Activated naive CD4-positive, alpha-beta T cell (primary cell): ENCODE measurements at places on chromosomes 12 and 14.
A peak's percentile ranks its signal among the peaks of the same experiment; 100 is the strongest.

DNA sequence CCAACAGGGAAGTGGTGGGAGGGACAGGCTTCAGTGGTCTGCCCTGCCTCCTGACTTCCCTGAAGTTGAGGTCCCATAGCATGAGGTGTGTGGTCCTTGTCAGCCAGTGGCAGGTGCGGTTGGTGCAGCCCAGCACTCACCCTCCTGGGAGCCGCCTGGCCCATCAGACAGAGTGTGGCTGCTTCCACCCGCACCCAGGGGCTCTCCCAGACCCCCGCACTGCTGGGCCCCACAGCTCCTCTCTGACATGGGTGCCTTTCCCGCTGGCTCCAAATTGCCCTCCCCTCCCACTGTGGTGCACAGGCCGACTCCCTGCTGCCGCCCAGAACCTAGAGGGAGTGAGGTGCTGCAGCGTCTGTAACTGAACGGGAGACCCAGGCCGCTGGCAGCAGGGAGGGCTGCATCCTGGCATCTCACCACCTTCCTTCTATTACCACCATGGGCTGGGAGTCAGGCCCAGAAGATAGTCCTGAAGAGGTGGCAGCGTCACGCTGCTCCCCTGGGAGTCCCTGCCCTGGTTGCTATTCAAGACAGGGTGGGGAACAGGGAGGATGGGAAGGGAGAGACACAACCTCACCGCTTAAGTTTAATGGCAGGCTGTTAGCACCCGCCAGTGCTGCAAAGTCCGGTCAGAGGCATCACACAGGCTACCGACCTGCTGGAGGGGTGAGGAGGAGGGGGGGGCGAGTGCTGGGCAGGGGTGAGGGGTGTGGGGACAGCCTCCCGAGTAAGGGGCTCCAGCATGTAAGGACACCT, 180.6 kb upstream of the PRMT8 start:
- DNase-seq = no peak

DNA sequence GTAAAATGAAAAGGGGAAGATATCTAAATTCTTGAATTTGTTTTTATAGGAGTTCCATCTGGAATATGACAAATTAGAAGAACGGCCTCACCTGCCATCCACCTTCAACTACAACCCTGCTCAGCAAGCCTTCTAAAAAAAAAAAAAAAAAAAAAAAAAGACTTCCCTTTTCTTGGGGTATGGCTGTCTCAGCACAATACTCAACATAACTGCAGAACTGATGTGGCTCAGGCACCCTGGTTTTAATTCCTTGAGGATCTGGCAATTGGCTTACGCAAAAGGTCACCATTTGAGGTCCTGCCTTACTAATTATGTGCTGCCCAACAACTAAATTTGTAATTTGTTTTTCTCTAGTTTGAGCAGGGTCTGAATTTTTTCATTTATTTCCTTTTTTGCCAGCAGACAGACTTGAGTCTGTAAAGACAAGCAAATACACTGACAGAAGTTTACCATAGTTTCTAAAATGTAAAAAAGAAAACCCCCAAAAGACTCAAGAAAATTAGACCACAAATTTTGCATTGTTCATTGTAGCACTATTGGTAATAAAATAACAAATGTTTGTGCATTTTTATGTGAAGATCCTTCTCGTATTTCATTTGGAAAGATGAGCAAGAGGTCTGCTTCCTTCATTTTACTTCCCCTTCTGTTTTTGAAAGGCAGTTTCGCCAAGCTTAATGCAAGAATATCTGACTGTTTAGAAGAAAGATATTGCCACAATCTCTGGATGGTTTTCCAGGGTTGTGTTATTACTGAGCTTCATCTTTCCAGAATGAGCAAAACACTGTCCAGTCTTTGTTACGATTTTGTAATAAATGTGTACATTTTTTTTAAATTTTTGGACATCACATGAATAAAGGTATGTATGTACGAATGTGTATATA, 12.1 kb upstream of the KCNMB4 start:
- DNase-seq = no peak

- DNase-seq = no peak
Observed at GRCh38 chr12:27906127-27906500, 66.4 kb downstream of the PTHLH start.

GRCh38 chr12:7282844-7283243, 21.0 kb upstream of the ACSM4 start:
- DNase-seq = no peak

DNA sequence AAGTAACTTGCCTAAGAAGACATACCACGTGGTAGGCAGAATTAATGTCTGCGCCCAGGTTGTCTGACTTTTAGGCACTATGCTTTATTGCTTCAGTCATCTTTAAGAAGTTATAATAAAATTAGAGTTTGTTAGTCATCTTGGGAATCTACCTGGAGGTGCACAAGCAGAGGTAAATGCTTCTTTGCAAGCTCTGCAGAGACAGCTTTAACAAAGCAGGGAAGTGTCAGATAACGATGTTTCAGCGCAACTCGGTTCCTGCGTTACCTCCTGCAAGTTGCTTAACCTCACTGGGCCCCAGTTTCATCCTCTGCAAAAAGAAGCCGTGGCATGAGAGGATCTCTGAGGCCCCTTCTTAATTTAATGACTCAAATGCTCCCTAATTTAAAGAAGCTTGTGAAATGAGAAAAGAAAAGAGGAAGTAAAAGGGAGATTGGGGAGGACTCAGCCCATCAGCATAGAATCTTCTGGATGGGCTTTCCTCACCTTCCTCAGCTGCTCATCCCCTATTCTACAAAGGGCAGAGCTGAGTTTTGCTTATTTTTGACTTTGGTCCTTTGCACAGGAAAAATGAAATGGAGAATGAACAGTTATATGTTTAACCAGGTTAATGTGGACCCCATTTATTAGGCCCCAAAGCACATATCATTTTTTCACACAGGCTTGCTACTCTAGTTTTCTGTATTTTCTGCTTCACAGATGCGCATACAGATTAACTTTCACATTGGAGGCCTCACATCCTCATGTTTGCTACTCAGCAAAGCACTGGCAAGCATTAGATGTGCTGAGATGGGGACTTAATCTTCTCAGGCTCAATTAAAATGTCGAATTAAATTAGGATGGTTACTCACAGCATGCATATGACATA, 5.1 kb downstream of the ARHGDIB start:
- no peak for DNase-seq

DNA sequence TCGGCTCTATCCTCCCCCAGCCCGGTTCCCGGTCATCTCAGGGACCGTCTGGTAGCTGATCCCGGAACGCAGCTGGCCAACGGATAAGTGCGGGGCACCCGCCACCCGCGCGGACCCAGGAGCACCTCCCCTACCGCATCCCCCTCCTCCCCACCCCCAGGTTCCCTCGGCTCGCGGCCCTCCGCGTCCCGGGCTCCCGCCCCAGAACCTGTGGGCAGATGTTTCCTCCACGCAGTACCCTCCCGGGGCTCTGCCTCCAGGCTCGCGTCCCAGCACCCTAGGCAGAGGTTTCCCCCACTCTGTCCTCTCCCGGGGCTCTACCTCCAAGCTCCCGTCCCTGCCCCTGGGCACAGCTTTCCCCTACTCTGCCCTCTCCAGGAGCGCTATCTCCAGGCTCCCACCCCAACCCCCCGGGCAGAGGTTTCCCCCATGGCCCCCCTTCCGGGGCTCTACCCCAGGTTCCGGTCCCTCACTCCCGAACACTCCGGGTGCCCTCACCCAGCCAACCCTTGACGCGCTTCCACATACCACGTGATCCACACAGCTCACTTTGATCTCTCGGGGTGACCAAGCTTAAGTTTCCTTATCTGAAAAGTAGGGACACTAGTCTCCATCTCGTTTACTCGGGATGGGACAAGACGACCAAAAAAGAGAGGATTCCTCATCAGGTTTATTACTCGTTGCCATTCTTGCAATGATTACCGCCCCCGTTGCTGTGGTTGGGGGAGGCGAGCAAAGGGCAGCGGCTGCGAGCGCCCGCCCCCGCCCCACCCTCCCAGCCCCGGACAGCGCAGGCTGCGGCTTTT, at the start of gene CCDC38:
Gene CCDC38, minus strand, starts transcription at position 91 of the 806 bp plus-strand sequence. CDS start 6,105 bp downstream, outside the sequence.
- DNase-seq = peak; percentile 68

DNA sequence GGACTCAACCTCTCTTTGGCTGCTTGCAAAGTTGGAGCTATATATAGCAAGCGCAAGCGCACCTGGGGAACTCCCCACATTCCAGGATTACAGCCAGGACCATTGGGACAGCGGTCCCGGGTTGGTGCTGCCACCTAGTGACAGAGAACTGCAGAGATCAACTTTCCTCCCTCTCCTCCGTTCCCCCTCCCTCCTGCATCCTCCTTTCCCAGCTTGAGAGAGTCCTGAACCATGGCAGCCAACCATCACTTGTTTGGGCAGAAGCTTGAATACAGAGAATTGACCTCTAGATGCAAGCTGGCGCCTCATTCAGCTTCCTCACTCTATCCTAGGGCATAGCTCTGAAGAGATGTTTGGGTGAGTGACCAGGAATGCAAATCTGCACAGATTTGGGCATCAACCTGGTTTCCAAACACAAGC, 17.4 kb upstream of the FLVCR2 start:
- DNase-seq = peak; percentile 15

DNA sequence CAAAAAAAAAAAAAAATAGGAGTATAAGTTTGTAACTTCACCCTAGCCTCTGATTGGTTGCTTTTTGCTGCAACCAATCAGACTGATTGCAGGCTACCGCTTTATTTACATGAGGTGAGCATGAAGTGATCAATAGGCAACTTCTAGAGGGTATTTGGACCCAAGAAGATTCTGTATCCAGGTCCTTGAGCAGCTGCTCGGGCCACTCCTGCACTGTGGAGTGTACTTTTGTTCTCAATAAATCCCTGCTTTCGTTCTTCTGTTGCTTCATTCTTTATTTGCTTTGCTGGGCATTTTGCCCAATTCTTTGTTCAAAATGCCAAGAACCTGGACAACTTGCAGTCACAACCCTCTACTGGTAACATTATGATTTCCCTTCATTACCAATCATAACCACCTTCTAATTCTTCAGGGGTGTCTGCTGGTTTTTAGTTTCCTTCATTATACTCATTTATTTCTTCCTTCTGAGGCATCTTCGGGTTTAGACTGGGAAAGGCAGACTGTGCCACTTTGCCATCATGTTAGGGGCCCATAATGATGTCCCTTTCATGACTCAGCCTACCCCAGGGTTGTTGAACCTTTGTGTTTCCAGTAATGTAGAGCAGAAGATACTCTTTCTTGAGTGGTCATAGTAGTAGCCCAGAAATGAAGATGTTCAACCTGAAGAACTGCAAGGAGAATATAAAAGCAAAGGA, 43.4 kb upstream of the LIMA1 start:
- DNase-seq = no peak

DNA sequence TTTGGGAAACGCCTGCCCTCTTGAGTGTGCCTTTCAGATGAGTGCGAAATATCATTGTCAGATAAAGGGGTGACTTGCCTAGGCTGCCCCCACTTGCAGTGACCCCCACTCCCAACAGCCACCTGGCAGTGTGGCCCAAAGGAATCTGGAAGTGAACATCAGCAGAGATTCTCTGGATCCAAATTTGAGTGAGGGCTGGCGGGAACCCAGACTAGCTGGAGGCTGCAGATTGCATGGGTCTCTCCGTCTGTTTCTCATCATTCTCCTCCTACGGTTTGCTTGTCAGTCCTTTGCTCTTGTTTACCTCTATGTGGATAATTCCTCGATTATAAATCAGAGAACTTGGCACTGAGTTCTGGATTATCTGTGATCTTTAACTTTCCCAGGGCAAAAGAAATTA, 280.8 kb downstream of the ZFP36L1 start:
- DNase-seq = no peak

DNA sequence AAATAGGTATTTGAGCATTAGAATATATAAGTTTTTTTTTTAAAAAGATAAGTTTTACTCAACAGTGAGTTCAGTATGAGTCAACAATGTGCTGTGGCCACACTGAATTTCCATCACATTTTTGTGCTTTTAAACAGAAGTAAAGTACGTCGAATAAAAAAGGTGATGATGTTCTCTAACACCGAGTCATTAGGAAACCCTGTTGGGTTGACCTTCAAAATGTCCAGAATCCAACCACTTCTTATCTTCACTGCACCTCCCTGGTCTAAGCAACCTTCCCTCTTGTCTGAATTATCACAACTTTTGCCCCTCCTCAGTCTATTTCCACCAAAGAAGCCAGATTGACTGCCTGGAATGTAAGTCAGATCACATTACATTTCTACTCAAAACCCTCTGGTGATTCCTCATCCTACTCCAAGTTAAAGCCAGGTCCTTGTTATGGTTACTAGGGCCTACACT, 43.0 kb upstream of the SYCP3 start:
- no peak for DNase-seq
